ENCODE measurements at places on chromosomes 7 and 10.

DNA sequence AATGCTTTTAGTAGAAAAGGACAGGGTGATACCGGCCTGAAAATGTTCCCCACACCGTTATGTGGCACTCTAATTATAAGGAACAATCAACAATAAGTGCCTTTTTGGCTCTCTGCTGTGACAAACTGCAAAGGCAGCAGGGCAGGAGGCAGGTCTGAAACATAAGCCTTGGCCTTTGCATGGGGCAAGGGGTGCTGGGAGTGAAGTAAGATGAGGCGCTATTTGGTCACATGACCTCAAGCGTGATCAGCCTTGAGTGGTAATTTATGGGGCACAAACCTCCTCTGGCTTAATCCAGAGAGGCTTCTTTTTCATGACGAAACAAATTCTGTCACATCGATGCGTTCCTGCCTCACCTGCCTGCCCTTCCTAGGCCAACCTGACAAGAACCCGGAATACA is 202.7 kb downstream of the TAX1BP1 start:
- no peak for DNase-seq

DNA sequence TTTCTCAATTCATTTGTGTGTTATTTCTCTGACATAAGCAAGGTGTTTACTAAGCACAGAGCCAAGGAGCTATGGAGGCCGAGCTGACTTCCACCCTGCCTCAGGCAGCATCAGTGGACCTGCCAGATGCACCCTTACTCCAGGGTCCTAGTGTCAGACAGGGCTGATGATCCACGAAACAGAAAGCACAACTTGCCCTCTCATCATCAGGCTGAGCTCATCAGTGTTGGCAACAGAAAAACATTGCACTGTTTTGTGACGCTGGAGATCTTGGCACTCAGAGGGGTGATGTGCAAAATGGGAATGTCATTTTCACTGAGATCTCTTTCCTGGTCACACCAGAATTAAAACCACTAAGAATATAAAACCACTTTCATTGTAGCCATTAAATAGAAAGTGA is 201.8 kb downstream of the GLI3 start:
- no peak for DNase-seq

GRCh38 chr7:26087321-26088091 is 64.5 kb upstream of the NFE2L3 start:
- no peak for DNase-seq

DNA sequence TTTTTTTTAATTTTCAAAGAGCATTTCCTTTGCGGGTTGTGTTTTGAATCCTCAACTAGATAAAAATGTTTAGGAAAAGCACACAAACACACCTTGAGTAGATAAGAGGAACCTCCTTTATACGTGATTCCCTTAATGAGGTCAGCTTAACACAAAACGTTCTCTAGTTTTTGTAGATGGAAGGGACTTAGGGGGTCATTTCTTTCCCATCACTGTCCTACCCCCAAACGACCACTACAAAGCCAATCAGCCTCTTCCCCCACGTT is 1.2 kb downstream of the SUV39H2 start:
- no peak for DNase-seq

GRCh38 chr10:127563718-127564553 is 14.8 kb downstream of the NPS start:
- no peak for DNase-seq

GRCh38 chr7:138945821-138946220 is 35.4 kb downstream of the KIAA1549 start:
- DNase-seq: no peak

DNA sequence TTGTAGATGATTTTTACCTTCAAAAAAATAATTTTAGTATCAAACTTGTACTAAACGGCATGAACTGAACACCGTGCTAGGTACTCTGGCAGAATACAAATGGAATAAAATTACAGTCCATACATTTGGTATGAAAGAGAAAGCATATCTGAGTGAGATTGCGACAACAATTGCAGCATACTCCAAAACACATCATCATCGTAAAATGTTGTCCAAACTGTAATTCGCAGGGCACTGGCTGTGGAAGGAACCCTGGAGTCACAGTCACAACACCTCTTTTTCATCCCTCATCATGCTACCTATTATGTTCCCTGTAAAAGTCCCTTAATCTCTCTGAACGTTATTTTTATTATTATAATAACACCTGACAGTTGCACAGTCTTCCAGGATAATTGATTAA is 13.5 kb downstream of the CREM start:
- DNase-seq: no peak

DNA sequence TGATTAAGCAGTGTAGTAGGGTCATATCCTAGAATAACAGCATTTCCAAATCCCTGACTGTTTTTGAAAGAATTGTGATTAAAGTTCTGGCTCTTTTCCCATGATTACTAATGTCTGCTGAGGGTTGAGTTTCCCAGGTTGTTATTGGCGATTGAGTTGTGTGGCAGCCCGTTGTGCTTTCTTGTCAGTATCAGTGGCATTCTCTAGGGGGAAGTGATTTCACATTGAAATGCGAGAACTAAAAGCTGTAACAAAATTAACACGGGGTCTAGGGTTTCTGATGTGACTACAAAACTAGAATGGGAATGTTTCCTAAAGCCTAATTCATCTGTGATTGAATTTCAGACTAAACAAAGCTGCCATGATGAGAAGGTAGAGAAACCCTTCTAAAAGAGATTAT is 349.4 kb downstream of the EXOC4 start:
- DNase-seq: no peak

DNA sequence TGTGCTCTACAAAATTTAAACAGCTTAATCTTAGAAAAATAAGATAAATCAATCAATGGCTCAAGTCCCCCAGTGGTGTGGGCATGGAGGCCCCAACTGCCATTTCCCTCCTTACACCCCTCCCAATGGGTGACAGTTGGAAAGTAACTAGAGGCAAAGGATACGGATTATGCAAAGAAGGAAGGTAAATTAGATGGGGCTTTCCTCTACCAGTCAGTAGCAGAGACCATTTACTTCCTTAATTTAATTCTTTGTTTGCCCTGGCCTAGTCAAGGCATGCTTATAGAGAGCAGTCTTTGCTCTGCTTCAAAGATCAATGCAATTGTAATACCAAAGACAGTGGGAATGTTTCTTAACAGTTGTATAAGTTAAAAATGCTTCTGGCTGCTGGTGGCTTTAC is 63.3 kb upstream of the PAPSS2 start:
- no peak for DNase-seq

DNA sequence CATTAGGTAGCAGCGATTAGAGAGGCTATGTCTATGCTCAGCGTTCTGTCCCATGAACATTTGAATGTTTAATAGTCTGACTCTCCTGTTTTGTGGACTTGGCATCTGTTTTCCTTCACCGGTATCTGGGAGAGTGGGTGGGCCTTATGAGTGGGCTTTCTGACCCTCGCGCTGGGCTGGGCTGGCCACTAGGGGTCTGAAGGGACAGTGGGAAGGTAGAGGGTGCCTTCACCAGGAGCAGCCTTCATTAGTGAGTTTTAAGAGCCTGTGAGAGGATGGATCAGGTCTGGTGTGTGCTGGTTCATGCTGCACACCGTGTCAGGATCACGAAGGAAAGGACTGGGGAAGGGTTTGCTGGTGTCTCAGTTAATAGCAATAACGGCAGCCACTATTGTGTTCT is 33.4 kb downstream of the DCLRE1A start:
- DNase-seq: no peak

- DNase-seq: no peak
These were observed 119.0 kb upstream of the RHOBTB1 start for GRCh38 chr10:61063034-61063433.

GRCh38 chr10:31927565-31927883 is 1.1 kb downstream of the ARHGAP12 start:
- DNase-seq: no peak

- no peak for DNase-seq
These were observed 115.8 kb upstream of the TCERG1L start for GRCh38 chr10:131427281-131427680.

GRCh38 chr10:27625452-27626211 is 120.0 kb downstream of the MKX start:
- DNase-seq: no peak

DNA sequence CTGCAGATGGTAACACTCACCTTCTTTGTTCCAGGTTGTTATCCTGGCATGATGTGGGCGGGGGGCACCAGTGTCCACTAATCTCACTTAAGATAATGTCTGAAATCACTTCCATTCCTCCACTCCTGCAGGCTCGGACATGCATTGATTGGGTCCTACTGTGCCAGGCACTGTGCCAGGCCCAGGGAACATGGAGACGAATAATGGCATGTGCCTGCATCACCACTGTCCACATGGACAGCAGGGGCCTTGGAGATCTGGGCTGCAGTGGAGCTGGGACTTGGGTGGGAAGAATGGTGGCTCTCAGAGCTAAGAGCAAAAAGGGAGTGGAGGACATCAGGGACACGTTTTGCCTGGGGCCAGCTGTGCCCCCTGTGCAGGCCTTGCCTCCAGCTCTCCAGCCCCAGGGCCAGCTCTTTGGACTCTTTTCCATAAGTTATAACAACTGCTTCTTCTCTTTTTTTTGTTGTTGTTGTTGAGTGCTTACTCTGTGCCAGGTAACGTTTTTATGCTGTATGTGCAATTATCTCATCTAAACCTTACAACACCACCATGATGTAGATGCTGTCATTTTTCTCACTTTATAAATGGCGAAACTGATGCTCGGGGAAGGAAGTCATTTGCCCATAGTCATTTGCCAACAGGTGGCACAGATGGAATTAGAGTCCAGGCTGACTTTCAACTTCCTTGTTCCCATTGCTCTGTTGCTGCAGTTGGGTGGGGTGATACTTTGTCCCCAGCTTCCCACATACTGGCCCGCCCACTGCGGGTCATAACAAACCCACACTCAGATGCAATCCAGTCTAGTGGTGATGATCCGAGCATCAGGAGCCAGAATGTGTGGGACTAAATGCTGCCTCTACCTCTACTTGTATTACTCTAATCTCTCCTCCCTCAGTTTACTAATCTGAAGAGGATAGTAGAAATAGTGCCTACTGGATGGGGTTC is 19.1 kb downstream of the PLPP4 start:
- DNase-seq: no peak

DNA sequence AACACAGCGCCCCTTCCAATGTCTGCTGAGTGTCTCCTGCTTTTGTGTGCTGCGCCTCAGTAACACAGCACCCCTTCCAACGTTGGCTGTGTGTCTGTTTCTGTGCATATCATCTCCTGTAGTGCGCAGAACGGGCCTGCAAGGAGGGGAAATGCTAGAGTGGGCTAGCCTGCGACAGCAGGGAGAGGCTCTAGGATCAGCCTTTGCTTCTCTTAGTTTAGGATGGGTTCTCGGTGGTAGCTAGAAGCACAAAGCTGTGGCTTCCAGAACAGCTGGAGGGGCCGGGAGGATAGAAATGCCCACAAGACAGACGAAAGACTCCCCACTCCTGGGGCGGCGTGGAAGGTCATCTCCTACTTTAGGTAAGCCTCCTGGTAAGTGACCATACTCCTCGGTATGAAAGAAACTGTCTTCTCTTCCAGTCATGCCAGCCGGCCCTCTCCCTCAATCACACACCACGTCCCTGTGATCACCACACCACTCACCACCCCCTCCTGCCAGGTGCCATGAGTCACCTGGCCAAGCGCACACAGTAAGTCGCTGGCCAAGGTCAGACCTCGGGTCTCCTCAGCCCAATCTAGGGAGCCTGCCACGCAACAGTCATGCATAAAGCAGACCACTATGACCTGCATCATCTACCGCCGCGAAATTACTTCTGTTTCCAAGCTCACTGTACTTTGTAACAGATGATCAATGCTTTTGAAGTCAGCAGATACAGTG is 4.8 kb downstream of the PITRM1 start:
- no peak for DNase-seq

DNA sequence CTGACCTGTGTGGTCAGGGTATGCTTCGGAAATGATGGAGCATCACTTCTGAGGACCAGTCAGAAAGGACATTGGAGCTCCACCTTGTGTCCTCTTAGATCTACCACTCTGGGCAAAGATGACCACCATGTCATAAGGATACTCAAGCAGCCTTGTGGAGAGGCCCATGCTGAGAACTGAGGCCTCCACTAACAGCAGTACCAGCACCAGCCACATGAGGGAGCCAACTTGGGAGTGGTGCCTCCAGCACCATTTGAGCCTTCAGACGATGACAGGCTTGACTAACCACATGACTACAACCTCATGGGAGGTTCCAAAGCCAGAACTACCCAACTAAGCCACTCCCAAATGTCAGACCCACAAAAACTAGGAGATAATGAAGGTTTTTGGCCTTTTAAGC is 116.0 kb downstream of the NPTX2 start:
- peak; percentile 48 for DNase-seq

- DNase-seq: peak; percentile 62
These were observed 205.5 kb upstream of the CDC14C start for GRCh38 chr7:48718731-48719378.

DNA sequence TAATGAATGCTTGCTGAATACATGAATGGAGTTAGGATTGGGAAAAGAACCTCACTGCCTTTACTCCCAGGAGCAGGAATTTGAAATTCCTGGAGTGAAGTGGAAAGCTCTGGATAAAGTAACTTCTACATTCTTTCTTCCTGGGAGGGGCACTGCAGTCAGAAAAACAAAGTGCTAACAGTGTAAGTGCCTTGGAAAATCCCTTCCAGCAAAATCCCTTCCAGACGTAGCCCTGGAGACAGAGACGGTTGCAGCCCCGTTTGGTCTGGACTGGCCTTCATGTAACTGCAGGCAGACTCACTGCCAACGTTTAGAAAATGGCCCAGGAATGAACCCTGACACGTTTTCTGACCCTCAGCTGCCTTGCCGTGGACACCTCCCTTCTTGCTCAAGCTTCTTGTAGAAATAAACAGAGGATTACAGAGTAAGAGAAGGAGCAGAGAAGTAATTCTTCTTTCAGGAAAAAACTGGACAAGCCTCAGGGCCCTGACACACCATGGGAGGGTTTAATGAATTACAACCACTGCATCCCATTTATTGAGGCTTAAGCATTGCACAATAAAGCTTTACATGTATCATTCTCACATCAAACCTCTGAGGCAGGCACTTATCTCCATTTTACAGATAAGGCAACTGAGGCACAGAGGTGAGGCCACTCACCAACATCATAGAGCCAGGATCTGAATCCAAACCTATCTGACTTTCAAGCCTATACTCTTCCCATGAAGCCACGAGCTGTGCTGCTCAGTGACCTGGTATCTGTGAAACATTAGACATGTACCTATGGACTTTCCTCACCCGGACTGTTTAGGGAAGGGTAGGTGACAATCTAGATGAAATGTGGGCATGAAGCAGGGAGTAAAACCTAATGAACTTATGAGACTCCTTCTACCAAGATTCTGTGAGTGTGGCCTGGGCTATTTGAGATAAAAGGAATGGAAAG is 7.8 kb downstream of the ITPRIP start:
- DNase-seq: no peak

DNA sequence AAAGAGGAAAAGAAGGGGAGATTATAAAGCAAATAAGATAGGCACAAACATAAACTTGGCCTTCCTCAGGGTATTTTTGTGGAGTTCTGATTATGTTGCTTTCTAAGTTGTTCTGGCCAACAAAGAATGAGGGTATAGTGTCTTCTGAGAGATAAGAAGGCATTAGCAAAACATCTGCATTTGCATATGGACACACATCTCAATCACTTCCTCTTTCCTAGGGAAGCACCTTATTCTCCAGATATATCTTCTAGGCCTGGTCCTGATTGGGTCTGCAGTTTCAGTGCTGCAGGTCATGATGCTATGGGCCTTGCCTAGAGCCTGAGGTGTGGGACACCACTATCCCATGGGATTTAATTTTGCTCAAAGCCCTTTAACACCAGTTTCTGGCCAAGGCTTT is 308.8 kb upstream of the PHYHIPL start:
- no peak for DNase-seq
